Common myeloid progenitor, CD34-positive (primary cell): ENCODE measurements at places on chromosomes 3 and 15.

- DNase-seq = no peak
Observed at GRCh38 chr15:35724626-35725025, 178.7 kb upstream of the DPH6 start.

GRCh38 chr15:41727143-41727542 is 47.1 kb upstream of the MAPKBP1 start:
- no peak for DNase-seq

DNA sequence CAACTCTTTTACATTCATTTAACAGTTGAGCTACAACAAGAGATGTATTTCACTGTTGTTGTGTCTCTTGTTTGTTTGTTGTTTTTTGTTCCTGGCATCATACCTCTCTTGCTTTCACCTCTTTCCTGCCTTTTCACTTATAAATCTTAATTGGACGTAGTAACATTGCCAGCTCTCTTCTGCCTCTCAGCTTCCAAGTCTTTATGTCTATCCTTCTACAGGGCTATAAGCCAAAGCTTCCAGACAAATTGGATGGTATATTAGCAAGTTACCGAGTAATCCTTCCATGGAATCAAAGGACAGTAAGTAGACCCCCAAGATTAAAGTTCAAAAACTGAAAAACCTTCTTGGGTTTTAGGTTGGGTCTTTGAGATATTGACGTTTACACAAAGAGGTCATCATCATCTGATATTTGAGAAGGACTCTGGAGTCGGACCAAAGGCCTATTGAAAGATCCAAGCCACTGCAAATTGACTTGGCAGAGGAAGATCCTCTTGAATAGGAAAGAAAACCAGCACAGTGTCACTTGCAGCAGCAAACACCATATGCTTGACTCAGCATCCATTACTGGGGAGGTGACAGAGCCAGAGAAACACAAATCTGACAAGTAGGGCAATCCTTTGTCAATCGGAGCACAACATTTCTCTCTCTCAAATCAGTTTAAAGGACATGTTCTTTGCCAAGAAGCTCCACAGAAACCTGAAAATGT is 648.5 kb upstream of the NR2F2 start:
- DNase-seq = no peak

GRCh38 chr3:64053581-64053980 is 30.3 kb upstream of the PSMD6 start:
- DNase-seq = no peak

GRCh38 chr3:187064210-187065115 is 74.8 kb downstream of the RPL39L start:
- no peak for DNase-seq

GRCh38 chr3:52860424-52860768 is 25.6 kb upstream of the MUSTN1 start:
- DNase-seq = no peak

GRCh38 chr3:150887031-150887430 is 18.2 kb downstream of the MINDY4B start:
- DNase-seq = no peak
